NCI-H748 treated with DMSO at 0.1 percent for 48 hours (cell line): ENCODE measurements at places on chromosomes 7 and 10.

DNA sequence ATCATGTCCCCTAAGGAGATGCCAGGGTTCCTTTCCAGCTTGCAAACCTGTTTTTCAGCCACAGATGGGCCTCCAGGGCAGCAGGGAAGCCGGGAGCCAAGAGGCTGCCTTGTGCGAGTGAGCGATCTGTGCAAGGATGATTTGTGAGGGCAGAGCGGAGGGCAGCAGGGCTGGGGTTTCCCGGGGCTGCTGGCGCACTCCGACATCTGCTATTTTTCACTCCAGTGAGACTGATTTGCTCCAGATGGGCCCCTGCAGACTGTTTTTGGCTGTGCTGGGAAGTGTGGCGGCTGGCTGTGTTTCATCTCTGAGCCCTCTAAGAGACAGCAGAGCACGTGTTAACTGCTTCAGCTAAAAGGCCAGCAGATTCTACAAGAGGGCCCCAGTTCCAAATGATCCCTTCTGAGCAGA, 466.2 kb downstream of the TYW1 start:
- no peak for DNase-seq

- no peak for DNase-seq
Measured at GRCh38 chr7:17266565-17266964, 31.9 kb upstream of the AHR start.

DNA sequence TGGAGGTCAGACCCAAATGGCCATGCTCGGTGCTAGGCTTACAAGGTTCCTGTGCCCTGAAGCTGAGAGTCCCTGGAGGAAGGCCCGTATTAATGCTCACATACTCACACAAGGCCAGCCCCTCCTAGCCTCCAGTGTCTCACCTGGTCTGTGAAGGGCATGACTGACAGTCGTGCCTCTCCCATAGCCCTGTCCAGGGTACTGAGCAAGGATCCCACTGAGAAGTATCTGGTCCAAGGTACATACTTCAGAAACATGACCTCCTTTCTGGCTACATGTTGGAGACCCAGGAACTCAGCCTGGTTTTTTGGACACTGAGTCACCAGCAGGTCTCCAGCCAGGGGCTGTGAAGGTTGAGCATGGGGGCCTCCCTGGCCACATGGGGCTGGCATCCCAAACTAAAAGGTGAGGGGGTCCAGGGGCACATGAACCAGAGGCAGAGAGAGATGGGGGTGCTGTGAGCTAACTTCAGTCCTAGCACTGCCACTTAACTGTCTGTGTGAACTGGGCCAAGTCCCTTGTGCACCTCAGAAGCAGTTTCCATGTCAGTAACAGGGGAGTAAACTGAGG, 17.6 kb upstream of the RASGEF1A start:
- no peak for DNase-seq

GRCh38 chr10:67789769-67790168, 48.2 kb downstream of the DNAJC12 start:
- DNase-seq: no peak

- DNase-seq: no peak
Measured at GRCh38 chr10:36730316-36730715, 395.1 kb upstream of the ANKRD30A start.

DNA sequence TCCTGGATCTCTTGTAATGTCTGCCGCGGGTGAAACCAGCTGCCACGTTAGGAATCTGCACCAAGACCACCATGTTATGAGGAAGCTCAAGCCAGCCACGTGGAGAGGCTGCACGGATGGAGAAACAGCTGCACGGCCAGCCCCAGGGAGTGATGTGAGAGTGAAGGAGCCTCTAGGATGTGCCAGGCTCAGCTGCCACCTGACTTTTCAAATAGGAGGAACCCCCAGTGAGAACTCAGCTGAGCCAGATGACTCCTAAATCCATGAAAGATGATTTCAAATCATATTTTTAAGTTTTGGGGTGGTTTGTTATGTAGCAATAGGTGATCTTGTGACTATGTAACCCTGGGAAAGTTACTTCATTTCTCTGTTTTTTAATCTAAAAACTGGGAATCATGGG, 71.7 kb downstream of the PRKAG2 start:
- no peak for DNase-seq

DNA sequence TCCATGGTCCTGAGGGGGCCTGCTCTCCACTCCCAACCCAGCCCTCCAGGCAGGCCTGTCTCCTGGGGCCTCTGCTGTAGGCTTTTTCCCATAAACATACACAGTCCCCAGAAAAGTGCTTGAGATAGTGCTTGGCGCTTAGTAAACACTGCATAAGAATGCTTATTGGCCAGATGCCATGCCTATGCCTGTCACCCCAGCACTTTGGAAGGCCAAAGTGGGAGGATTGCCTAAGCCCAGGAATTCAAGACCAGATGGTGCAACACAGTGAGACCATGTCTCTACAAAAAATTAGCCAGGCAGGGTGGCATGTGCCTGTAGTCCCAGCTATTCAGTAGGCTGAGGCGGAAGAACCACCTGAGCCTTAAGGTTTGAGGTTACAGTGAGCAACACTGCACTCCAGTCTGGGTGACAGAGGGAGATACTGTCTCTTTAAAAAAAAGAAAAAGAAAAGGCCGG, 24.6 kb upstream of the ASL start:
- DNase-seq: no peak

DNA sequence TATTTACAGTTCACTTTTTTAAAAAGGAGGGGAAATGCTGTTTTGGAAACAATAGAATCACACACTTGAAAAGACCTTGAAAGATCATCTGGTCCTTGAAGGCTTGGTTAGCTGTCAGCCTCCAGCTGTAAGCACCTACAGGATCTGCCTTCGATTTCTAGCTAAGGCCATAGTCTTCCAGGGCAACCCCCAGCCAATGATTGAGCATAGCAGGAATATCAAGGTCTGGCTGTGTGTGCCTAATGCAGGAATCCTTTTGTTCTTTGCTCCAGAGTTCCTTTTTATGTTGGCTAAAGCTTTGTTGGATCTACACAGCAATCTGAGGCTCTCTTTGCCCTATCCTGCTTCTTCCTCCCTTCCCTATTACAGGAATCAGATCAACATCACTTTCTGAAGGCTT, 5.2 kb upstream of the YAE1 start:
- DNase-seq: no peak

DNA sequence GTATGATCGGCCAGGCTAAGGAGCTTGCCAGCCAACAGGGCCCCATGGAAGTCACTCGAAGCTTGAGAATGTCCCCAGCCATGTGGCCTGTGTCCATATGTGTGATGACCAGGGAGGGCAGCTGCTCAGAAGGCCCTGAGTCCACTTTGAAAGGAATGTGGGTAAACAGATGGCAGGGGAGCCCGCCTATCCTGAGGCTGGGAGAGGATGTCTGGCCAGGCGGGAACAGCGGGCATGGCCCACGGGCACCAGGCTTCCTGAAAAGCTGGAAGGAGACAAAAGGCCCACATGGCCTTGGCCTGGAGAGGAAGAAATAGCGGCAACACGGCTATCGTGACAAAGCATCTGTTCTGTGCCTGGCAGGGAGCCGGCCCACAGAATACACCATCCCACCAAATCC, 137.9 kb upstream of the PPIF start:
- no peak for DNase-seq

DNA sequence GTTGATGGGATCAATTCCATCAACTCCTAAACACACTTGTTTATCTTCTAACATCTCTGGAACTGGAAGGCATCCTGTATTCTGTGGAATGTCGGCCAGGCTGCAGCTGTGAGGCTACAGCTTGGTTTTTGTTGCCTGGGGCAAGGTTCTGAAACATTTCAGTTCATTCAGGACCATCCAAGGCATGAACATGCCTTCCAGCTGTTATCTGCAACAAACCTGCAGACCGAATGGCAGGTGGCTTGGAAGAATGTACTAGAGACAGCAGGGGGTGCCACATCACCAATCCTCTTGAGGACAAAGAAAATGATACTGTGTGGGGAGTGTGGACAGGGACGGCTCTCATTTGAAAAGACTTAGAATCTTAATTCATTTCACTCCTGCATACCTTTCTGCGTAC, 12.4 kb downstream of the PAPOLB start:
- no peak for DNase-seq

- no peak for DNase-seq
Measured at GRCh38 chr10:130498934-130499333, 362.7 kb downstream of the GLRX3 start.

- no peak for DNase-seq
Measured at GRCh38 chr7:29315122-29315891, 120.7 kb downstream of the CHN2 start.

GRCh38 chr10:57963546-57963945, 304.1 kb downstream of the IPMK start:
- no peak for DNase-seq

DNA sequence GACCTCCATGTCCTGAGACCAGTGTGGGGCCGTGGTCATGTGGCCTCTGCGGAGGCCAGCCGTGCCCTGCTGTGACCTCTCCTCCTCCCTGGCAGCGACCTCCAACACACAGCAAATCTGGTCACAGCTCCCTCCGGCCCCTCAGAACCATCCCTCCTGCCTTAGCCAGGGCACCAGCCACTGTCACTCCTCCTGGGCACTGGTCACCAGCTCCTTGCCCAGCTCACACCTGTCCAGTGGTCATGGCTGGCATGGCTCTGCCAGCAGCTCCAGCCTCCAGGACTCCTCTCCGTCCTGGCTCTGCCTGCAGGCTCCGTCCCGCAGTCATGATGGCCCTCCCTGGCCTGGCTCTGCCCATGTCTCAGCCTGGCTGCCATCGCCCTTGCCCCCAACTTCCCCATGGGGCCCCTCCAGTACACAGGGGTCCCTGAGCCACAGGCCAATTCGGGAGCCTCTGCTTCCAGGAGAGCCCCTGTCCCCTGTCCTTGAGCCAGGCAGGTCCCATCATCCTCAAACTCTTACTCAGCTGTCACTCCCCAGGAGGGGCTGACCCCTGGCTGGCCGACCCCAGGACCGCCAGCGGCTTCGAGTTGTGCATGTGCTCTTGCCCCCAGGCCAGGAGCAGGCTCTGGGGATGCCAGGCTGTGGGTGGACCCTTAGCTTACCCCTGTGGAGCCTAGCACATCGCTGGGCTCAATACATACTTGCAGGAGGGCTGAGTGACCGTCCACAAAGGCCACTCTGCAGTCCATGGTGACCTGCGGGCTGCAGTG, 92.5 kb downstream of the TCERG1L start:
- DNase-seq: no peak

GRCh38 chr10:65684896-65685295, 1240.9 kb upstream of the LRRTM3 start:
- no peak for DNase-seq

GRCh38 chr7:124155432-124156022, 122.7 kb upstream of the TMEM229A start:
- peak; percentile 43 for DNase-seq

DNA sequence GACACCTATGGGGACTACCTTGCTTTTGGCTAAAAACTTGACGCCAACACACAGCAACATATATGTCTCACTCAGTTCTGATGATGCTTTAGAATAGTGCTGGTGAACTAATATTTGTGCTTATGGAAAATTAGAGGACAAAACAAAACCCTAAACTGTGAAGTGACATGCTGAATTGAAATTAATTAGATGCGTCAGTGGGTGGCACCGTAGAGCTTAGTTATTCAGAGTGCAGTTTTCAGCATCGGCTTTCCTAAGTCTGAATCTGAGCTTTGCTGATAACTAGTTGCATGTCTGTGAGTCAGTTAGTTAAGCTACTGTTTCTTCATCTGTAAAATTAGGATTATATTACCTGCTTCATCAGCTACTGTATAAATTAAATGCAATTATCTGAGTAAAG, 245.0 kb upstream of the SORCS1 start:
- DNase-seq: no peak

DNA sequence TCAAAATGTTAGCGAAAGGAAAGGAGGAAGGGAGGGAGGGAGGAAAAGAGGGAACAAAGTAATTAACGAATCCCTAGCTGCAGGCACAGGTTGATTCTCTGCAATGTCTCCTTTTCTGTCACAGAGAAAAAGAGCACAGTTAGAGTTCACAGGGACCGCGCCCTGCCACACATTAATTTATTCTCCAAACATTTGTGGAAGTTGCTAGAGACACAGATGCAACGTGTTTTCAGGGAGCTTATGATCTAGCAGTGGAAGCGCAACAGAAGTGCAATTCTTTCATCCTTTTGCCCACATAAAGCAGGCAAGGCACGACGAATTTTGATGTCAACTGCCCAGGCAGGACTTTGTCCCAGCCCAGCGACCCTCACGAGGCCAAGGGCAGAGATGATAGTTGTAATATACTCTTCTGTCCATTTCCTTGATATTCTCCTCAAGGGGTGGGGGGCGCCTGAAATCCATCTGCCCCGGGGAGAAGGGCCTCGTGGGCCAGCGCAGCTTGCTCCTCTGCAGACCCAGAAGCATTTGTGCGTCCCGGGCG, 101.7 kb upstream of the ZNF438 start:
- DNase-seq: no peak

- DNase-seq: peak; percentile 58
Measured at GRCh38 chr7:33932832-33933468, 27.6 kb downstream of the BMPER start.

GRCh38 chr10:131959841-131960240, 21.9 kb downstream of the BNIP3 start:
- DNase-seq: no peak

GRCh38 chr7:82244947-82245517, 198.5 kb downstream of the CACNA2D1 start:
- DNase-seq: no peak

DNA sequence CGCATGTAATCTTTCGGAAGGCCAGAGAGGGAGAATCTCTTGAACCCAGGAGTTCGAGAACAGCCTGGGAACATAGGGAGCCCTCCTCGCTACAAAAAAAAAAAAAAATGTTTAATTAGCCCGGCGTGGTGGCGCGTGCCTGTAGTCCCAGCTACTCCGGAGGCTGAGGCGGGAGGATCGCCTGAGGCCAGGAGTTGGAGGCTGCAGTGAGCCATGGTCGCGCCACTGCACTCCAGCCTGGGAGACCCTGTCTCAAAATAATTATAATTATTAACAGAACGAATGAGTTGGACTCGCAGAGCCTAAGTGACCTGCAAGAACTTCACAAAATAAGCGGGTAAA, 794 bp downstream of the PCGF6 start:
- DNase-seq: no peak

DNA sequence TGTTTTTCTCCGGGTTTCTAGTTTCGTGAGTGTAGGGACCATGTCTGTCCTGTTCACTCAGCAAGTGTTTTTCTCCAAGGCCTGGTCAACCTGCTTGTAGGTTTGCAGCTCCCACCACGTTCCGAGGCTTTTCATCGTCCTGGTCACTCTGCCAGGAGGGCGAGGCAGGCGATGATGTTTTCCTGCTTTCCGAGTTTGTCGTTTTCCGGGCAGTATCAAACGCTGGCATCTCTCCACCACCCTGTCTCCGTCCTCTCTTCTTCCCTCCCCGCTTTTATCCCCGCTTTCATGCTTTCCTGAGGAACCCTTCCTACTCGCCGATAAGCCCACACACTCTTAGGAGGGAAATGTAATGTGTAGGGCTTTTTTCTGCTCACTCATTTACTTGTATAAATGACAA, 11.2 kb downstream of the IQCE start:
- no peak for DNase-seq
